ENCODE measurements at places on chromosomes 13 and 19.

GRCh38 chr13:80400164-80400864, 59.4 kb upstream of the SPRY2 start:
- no peak for DNase-seq

GRCh38 chr13:29969286-29969685, 118.9 kb upstream of the UBL3 start:
- no peak for DNase-seq

DNA sequence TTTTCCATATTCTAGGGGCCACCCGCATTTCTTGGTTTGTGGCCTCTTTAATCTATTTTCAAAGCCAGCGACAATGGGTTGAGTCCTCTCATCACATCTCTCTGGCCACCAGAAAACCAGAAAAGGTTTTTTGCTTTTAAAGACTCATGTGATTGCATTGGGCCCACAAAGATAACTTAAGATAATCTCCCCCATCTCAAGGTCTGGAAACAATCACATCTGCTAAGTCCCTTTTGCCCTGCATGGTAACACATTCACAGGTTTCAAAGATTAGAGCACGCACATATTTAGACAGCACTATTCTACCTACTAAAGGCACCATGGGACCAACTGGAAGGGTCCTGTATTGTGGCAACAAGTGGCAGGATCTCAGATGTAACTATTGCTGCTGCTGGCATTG, 147.0 kb upstream of the MIR17HG start:
- no peak for DNase-seq

- DNase-seq, result no peak
Measured at GRCh38 chr19:7865262-7865911, 8.8 kb downstream of the PRR36 start.

GRCh38 chr13:44726778-44727177, 150.6 kb upstream of the TSC22D1 start:
- DNase-seq, result no peak

- no peak for DNase-seq
Measured at GRCh38 chr13:33006134-33006533, 10.1 kb upstream of the KL start.

GRCh38 chr13:107590556-107590955, 624.8 kb downstream of the LIG4 start:
- no peak for DNase-seq

- no peak for DNase-seq
Measured at GRCh38 chr19:30884146-30884812, 465.0 kb downstream of the TSHZ3 start.

DNA sequence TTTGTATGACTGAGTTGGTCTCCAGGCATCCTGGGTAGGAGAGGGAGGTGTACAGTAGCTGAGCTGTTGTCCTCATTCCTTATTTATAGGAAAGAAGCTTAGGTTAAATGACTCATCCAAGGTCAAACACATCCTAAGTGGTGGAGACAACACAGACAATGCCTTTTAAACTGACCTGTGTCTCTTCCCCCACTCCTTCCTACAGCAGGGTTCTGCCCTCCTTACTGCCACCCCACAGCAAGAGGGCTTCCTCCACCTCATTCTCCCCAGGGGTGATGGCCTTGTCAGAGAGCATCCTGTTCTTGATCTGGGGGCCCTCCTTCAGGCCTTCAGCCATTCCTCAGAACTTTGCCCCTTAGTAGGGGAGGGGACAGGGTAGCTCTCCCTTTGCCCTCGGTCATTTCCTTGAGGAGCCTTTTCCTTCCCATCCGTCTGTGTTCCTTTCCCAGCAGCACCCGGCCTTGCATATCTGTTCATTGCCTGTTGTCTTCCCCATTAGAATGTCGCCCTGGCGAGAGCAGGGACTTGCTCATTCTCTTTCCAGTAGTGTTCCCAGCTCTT, 48.2 kb upstream of the GPI start:
- DNase-seq, result no peak

- no peak for DNase-seq
Measured at GRCh38 chr13:21074546-21074945, 13.2 kb upstream of the LATS2 start.

DNA sequence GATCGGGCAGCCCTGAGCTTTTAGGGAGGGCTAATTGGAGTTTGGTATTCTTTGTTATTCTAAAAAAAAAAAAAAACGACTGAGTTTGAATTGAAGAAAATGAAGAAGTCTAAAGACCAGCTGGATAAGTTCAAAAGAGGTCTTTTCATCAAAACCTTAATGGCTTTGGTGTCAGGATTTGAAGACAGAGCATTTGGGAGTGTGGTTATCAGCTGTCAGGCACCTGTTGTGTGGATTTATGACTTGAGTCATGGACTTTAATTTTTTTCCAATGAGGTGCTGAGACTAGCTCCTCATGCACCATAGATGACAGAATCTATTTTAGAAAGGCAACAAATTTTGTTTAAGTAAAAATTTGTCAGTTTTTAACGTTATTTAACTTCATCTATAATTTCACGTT, 72.5 kb downstream of the FREM2 start:
- DNase-seq, result no peak

GRCh38 chr19:30078381-30078910, 136.4 kb downstream of the URI1 start:
- DNase-seq, result no peak

GRCh38 chr13:32986552-32986951, 29.7 kb upstream of the KL start:
- DNase-seq, result no peak

GRCh38 chr19:16066611-16067104, 9.6 kb upstream of the TPM4 start:
- peak; percentile 12 for DNase-seq

- DNase-seq, result no peak
Measured at GRCh38 chr19:10952809-10953208, 8.0 kb upstream of the SMARCA4 start.

DNA sequence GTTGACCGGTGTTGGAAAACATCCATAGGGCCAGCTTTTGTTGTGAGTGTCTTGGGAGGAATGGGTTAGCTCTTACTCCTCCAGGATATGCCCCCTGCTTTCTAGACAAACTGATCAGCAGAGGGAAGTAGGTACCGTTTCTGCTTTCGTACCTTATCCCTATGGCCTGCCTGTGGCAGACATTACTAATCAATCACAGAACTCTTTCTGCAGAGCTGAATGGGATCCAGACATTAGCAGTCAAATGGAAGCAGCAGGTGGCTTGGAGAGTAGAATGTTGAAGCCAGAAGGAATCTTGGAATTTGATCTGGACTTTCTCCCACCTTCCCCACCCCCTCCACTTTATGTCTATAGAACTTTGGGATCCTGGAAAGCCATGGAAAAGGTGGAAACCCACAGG, 17.1 kb downstream of the NWD1 start:
- no peak for DNase-seq
